ENCODE measurements at places on chromosomes 7 and 10.

- no peak for DNase-seq
These were observed 74.8 kb downstream of the ZEB1 start for GRCh38 chr10:31393844-31394243.

DNA sequence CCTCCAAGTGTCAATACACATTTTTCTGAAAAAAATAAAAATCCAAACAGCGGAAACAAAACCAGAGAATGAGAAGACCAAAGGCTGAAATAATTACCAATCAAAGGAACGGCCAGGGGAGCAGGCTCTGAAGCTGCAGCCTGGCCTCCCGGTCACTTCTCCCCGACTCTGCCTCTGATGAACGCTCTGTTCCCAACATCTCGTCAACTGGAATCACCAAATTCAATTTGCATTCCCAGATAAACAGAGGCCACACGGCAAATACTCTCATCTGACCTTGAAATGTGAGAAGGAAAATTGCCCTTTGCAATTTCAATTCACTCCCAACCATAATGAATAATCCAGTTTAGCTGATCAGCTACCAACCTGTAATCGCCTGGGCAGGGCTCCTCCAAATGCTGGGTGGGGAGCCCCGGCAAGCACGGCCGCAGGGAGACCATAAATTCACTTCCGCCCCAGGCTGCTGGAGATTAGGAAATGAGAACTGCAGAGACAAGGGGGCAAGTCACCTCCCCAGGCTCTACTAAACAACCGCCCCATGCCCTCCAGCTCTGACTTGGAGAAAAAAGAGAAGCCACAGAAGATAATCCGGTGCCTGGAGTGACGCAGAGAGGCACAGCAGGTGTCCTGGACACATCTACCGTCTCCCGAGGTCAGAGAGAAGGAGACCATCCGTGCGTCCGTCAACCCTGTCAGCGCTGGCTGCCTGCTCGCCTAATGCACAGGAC is 153.2 kb downstream of the MAD1L1 start:
- no peak for DNase-seq

- no peak for DNase-seq
These were observed 20.4 kb downstream of the DNAJB12 start for GRCh38 chr10:72334196-72334824.

GRCh38 chr7:98289333-98289875 is 7.9 kb downstream of the BRI3 start:
- DNase-seq, result no peak

DNA sequence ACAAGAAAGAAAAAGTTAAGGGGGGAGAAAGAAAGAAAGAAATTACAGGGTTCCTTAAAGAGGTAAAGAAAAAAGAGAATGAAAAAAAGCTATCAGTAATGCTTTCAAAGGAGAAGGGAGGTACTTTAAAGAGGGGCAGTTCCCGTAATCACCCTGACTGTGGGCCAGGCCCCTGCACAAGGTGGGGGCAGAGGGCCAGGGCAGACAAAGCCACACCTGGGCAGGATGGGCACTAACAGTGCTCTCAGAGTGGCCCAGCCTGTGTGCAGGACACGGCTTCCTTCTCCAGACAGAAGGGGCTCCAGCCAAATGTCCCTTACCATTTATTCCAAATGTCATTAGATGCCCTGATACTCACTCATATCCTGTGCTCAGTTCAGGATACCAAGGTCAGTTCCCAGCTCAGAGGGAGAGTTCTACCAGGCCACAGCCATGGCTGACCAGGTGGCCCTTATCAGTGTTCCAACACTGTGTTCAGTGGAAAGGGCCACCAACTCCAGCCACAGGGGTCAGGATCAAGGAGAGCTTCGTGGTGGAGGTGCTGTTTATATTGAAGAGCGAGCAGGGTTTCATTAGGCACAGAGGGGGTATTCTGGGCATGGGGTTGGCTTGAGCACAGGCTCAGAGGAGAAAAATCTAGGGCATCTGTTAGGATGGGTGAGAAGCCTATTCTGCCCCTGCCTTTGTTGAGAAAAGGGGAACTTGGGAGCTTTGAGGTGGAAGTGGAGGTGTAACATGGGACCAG is 29.9 kb downstream of the DPCD start:
- DNase-seq, result no peak

All from CD4-positive, alpha-beta memory T cell (primary cell).